Nephron progenitor cell (in vitro differentiated cells): ENCODE measurements at places on chromosomes 7 and 10.

DNA sequence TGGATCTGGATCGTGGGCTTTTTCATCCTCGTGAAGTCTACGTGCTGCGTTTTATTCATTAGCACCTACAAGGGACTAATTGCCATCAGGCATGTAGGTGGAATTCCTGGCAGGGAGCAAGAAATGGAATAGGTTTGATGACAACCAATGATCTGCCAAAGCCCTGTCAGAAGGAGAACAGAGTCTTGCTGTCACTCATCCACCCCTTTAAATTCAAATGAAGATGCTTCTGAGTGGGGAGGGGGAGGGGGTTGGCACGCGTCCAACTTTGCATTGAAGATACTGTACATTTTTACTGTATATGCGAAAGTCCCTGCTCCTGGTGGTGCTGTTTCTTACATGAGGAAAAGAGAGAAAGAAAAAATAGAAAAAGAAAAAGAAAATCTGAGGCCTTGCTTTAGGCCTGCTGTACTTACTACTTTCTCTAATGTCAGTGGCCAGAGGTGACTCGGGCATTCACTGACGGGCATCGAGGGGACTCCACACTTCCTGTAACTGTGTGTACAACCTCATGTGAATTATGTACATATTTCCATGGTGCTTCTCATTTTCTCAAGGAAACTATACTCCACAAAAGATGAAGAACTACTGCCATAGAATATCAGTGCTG is 569.1 kb downstream of the INHBA start:
- peaks cover 6% of the 10 kb centered on the region for H3K27me3 ChIP-seq
- no peak overlapping the region for H3K4me3 ChIP-seq
- no peaks in the 10 kb centered on the region for H3K36me3 ChIP-seq
- H3K4me1 ChIP-seq = peaks cover 59% of the 10 kb centered on the region

GRCh38 chr7:75732764-75733630 is 5.7 kb downstream of the HIP1 start:
- peaks cover 6% of the 10 kb centered on the region for H3K36me3 ChIP-seq
- H3K4me3 ChIP-seq = no peak overlapping the region
- peak overlapping the region; percentile 65 for H3K27ac ChIP-seq
- H3K4me1 ChIP-seq = peaks cover 71% of the 10 kb centered on the region
- DNase-seq = no peak

DNA sequence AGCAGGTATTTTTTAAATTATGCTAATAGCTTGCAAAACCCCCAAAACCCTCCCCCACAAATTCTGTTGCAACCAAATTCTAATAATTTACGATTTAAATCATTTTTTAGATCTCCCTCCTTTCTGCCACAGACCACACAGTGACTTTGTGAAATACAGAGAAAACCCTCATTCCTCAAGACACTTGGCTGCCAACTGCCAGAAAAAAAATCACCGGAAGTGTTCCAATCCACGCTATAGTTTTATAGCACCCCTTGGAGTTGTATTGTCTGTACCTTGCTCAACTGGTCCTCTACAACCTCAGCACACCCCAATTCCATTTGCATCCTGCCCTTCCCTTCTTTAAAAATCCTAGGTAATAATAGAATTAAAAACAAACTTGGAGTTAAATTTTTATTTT is 560.1 kb downstream of the PARD3 start:
- DNase-seq = no peak
- no peaks in the 10 kb centered on the region for H3K27me3 ChIP-seq
- peaks cover 19% of the 10 kb centered on the region for H3K36me3 ChIP-seq
- H3K27ac ChIP-seq = peak overlapping the region; percentile 64
- no peak overlapping the region for H3K4me3 ChIP-seq

GRCh38 chr10:80861882-80862281 is 324.2 kb downstream of the SH2D4B start:
- DNase-seq = no peak
- H3K4me1 ChIP-seq = no peaks in the 10 kb centered on the region
- H3K36me3 ChIP-seq = no peaks in the 10 kb centered on the region
- peaks cover 2% of the 10 kb centered on the region for H3K27me3 ChIP-seq

DNA sequence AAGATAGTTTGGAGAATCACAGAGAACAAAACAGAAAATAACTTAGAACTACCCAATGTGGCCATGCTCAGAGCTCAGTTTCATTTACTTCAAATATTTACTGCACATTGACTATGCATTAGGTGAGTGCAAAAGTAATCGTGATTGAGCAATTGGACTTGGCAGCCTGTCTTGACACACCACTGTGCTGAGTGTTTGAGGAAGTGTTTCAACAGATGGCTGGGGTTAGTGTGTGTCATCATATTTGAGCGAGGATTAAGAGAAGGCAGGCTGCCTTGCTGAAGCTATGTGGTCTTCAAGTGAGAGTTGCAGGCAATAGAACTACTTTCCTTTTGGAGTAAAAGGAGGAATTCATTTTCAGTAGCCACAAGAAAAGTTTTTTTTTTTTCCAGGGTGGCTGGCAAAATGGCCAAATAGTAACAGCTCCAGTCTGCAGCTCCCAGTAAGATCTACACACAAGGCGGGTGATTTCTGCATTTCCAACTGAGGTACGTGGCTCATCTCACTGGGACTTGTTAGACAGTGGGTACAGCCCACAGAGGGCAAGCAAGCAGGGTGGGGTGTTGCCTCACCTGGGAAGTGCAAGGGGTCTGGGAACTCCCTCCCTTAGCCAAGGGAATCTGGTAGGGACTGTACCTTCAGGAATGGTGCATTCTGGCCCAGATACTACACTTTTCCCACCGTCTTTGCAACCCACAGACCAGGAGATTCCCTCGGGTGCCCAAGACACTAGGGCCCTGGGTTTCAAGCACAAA is 37.6 kb downstream of the AKR1C4 start:
- peak overlapping the region; percentile 36 for H3K27ac ChIP-seq
- no peak overlapping the region for H3K4me3 ChIP-seq
- H3K36me3 ChIP-seq = no peaks in the 10 kb centered on the region

DNA sequence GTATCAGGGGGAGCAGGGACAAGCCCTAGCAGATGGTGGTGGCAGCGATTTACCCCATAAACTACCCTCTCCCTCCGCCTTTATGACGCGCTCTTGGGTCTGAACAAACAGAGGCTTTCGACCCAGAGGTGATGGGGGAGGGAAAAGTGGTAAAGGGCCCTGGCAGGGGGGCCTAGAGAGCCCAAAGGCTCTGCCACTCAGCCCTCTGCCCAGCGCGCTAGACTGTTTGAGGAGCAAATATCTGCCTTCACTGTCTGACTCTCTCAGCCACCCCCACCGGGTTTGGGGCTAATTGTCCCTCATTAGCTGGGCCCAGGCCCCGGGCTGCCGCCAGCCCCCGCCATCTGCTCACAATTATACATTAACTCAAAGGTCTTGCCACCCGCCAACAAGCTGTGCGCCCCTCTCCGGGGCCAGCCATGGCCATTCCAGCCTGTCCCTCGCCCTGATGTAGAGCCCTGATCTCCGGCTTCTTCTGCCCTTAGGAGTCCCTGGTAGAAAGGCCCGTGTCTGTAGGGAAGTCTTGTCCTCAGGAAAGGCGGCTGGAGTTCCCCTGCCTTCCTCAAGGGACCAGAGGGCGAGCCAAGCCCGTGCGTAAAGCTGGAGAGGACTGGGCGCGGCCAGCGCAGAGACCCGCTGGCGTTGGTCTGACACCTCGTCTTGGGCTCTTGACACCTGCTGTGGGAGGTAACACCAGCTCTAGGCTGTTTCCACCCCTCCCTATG is 1.9 kb upstream of the PAX4 start:
- H3K27me3 ChIP-seq = peaks cover 92% of the 10 kb centered on the region
- H3K4me3 ChIP-seq = peak overlapping the region; percentile 77
- H3K27ac ChIP-seq = no peak overlapping the region
- DNase-seq = peak; percentile 14

DNA sequence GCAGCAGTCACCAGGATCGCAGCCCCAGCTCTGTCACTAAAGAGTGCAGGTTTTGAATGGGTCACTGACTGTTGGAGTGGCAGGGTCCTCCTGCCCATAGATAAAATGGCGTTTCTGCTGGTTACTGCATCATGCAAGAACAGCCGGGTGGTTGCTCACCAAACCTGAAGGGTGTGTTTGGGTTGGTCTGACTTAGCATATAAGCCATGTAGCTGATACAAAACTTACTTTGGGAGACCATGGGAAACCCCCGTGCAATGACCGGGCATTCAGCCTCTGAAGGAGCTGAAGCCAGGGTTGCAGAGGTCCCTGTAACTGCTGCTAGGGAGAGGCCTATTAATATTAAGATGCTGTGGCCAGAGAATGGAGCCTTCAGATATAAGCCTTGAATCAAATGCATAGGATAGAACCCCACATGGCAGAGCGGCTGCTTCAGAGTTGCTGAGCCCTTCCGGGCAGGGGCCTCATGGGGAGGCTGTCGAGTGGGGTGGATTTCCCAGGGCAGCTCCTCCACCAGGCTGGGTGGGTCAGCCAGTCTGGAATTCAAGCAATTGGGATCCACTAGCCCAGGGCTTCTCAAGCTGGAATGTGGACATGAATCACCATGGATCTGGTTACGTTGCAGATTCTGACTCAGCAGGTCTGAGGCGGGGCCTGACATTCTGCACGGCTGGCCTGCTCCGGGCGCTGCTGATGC is 70.9 kb upstream of the CTBP2 start:
- peak; percentile 39 for DNase-seq
- H3K27ac ChIP-seq = no peak overlapping the region
- peaks cover 28% of the 10 kb centered on the region for H3K4me1 ChIP-seq
- H3K4me3 ChIP-seq = no peak overlapping the region
- no peaks in the 10 kb centered on the region for H3K36me3 ChIP-seq
- peaks cover 2% of the 10 kb centered on the region for H3K27me3 ChIP-seq

GRCh38 chr10:74118804-74119203 is 31.8 kb downstream of the AP3M1 start:
- no peak overlapping the region for H3K4me3 ChIP-seq
- peak overlapping the region; percentile 79 for H3K27ac ChIP-seq
- H3K27me3 ChIP-seq = no peaks in the 10 kb centered on the region
- H3K4me1 ChIP-seq = peaks cover 14% of the 10 kb centered on the region

DNA sequence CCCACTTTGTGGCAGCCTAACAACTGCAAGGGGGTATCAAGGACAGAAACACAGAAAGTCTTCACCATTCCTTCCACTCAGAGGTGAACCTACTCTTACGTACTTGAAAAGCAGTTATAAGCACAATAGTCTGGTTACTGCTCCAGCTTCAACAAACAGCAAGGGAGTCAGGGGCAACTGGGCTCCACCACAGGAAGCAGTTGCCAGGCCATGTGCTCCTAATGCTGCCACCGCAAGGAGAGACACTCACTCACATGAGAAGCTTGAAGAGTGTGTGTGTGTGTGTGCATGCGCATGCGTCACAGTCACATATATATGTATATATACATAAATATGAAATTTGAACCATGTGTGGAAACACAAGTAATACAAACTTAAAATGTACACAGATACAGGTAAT is 65.5 kb downstream of the GRB10 start:
- no peak overlapping the region for H3K4me3 ChIP-seq
- H3K27ac ChIP-seq = no peak overlapping the region
- no peaks in the 10 kb centered on the region for H3K27me3 ChIP-seq
- peaks cover 6% of the 10 kb centered on the region for H3K36me3 ChIP-seq
- peaks cover 79% of the 10 kb centered on the region for H3K4me1 ChIP-seq

- no peak for DNase-seq
- peaks cover 10% of the 10 kb centered on the region for H3K27me3 ChIP-seq
- no peaks in the 10 kb centered on the region for H3K36me3 ChIP-seq
- H3K4me3 ChIP-seq = no peak overlapping the region
These were observed 287.4 kb upstream of the FOXK1 start for GRCh38 chr7:4394736-4395135.

DNA sequence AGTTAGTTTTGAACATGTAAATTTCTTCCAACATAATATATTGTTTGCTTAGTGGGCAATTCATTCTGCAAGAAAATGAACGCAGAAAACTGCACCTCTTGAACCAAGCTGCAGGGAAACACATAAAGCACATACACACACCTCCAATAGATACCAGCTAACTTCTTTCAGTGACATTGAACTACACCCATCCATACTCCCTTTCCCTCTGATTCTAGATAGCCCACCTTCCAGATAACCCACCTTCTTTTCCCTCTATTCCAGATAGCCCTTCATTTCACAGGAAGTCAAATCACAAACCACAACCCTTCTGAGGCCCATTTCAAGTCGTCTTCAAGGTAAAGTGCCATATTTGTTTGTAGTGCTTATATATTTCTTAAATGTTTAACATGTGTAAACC is 28.5 kb downstream of the NRBF2 start:
- H3K4me1 ChIP-seq = peaks cover 7% of the 10 kb centered on the region
- no peak for DNase-seq
- peaks cover 6% of the 10 kb centered on the region for H3K36me3 ChIP-seq
- H3K27ac ChIP-seq = peak overlapping the region; percentile 6

DNA sequence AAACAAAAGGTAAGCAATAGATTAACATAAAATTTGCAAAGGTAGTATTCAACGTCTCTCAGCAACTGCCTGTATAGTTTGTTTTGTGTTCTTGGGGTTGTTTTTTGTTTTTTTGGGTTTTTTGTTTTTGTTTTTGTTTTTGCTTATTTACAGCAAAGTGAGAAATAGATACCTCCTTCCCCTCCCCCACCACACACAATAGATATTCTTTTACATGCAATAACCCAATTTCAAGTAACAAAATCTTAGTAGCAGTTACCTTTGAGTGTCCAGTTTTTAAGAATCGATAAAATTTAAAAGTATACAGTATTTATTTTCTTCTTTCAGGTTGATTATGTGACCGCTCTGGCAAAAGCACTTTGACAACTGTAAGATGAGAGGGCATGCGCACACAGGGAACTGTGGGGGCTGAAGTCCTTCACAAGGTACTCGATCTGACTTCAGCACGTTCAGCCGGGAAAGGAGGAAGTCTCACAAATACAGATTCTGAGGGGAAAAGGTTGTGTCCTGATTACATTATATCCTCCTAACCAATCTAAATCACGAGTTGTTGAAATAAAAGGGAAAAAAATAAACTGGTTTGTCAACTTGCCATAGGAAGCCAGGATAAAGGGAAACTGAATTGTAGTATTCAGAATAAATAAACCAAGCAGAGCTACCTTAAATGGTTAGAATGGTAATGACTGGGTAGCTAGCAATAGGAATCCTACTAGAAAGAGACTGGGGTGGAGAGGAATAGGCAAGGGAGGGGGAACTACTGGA is 47.8 kb downstream of the CPEB3 start:
- peak overlapping the region; percentile 67 for H3K4me3 ChIP-seq
- peak; percentile 43 for DNase-seq
- peaks cover 47% of the 10 kb centered on the region for H3K27me3 ChIP-seq

DNA sequence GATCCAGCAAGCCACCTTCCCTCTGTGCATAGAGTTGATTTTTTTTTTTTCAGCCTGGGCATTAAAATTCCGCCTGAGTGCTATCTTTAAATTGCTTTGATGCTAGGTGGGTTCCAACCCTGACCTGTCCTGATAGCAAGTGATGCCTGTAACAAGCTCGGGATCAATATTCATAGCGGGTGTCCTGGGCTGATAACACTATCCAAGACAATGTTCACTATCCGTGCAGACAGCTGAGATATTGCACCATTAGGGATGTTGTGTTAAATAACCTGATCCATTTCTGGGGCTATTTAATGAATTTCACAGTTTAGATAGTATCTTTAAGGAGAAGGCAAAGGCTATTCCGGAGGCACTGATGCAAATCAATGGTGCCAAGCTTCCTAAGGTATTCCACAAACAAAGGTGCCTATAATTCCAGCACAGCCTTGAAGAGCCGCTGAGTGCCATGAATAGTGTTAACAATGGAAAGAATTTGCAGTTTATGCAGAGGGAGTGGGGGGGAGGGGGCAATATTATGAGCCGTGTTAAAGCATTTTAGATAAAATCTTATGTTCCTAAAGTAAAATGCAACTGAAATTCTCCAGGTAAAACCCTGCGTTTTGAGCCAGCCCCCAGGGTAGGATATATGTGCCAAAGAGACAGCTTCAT is 4.2 kb upstream of the NKX1-2 start:
- DNase-seq = no peak
- no peak overlapping the region for H3K27ac ChIP-seq
- no peaks in the 10 kb centered on the region for H3K36me3 ChIP-seq
- no peak overlapping the region for H3K4me3 ChIP-seq
- H3K4me1 ChIP-seq = peaks cover 33% of the 10 kb centered on the region
